Esophagus squamous epithelium (tissue), 5 donors: ENCODE measurements at places on chromosomes 3 and 15. TPM values are rescaled to one million over a fixed set of nuclear protein-coding genes. Genes with fewer than 3 reads are reported as not detected.

DNA sequence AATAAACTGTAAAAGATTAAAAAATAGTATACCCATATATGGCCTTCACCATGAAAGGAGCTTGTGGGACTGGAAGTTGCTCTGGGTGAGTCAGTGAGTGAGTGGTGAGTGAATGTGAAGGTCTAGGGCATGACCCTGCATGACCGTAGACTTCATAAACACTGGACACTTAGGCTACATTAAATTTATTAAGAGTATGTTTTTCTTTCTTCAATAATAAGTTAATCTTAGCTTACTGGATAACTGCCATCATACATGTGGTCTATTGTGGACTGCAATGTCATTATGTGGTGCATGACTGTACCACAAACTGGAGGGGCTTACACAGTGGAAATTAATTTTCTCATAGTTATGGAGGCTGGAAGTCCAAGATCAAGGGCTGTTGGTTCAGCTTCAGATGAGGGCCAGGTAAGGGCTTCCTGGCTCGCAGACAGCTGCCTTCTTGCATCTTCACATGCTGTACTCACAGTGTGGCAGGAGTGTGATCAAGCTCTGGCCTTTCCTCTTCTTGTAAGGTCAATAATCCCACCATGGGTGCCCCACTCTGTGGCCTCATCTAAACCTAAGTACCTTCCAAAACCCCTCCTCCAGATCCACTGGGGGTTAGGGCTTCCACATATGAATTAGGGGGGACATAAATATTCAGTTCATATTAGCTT lies 40.8 kb upstream of the PRR23E start:
- DNase-seq = no peak

DNA sequence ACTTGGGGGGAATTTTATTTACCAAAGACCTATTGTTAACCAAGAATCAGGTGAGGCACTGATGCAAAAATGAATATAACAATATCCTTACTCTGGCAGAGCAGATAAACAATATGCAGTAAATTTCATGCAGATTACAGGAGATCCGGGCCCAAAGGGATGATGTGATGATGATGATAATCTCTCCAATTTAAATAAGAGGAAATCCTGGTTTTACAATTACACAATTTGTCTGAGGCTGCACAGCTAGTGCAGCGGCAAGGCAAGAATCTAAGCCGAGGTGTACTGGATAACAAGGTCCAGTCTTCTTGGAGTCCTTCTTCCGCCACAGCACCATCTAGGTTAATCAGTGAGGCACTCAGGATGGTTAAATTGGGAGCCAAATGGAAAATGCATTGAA lies 2.4 kb upstream of the MESD start:
- DNase-seq = no peak

GRCh38 chr3:129001101-129001805 lies at the start of gene EFCC1:
TSS of gene EFCC1 (plus strand) at chr3:129001304. CDS start at chr3:129001629, 325 bp downstream.
- DNase-seq = no peak

DNA sequence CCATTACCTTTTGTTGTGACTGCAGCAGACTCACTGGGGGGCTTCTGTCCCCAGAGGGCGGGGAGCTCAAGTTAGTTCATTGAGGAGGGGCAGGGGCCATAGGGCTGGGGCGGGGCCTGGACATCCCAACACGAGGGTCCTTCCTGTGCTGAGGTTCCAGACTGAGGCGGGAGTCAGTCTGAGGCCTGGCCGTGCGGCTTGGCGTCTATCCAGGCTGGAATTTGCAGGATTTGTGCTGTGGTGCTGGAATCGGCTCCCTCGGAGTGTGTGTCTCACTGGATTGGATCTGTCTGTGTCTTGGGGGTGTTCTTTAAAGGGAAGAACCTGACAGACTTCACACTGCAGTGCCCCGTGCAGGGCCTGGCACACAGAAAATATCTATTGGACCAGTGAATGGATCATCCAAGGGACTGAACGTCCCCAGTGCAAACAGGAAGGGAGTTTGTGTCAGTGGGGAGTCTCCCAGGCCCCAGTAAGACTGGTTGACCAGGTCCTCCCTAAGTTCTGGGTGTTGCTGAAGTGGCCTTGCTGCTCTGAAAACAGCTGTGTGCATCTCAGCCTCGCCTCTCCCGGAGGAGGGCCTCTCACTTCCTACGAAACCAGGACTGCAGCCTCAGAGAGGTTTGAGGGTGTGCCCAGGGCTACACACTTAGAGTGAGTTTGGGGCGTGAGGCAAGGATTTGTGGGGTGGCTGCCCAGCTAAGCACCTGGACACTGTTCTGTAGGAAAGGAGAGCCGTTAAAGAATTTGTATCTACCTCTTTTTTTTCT lies 26.1 kb downstream of the GOLGA6L2 start:
- no peak for DNase-seq

- DNase-seq = no peak
Observed at GRCh38 chr15:75672646-75673425, 25.1 kb downstream of the SNX33 start.

GRCh38 chr15:89112341-89112971 lies 24.2 kb downstream of the ABHD2 start:
- DNase-seq = no peak

DNA sequence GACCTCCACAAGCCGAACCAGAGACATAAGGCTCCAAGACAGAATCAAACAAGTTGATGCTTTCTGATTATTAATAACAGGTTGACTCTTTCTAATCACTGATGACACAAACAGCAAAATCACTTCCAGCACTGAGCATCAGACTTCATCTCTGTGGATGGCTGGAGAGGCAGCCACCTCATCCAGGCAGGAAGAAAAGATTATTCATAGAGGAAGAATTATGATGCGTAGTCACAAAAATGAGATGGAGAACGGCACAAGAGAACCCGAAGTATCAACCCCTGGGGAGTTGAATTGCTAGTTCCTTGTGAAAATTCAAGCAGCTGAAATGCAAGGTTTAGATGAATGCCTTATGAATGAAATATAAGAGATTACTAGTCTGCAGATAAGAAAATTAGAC lies 49.9 kb upstream of the LMCD1 start:
- no peak for DNase-seq

- no peak for DNase-seq
Observed at GRCh38 chr3:183870563-183870962, 14.1 kb downstream of the PARL start.

- DNase-seq = no peak
Observed at GRCh38 chr3:10017636-10018292, 8.5 kb upstream of the FANCD2 start.

DNA sequence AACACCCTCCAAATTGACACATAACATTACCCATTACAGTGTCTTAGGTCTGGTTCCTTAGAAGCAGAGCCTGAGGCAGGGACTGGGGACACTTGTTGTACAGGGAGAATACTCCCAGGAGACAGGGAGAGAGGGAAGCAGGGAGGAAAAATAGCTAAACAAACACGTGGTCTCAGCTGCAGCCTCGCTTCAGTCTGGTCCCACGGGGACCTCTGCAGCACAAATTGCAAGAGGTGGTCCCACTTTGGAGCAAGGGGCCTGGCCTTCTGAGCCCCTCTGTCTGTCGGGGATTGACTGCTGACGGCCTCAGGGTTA lies 25.0 kb upstream of the PLA2G4D start:
- DNase-seq = no peak

GRCh38 chr15:100032358-100033085 lies 299.3 kb upstream of the LYSMD4 start:
- no peak for DNase-seq

The ASB14 gene
- total RNA-seq = not detected

The ONECUT1 gene
- total RNA-seq = not detected

The TRPM1 gene
- not detected for total RNA-seq
